ENCODE measurements at places on chromosomes 16 and 17.

DNA sequence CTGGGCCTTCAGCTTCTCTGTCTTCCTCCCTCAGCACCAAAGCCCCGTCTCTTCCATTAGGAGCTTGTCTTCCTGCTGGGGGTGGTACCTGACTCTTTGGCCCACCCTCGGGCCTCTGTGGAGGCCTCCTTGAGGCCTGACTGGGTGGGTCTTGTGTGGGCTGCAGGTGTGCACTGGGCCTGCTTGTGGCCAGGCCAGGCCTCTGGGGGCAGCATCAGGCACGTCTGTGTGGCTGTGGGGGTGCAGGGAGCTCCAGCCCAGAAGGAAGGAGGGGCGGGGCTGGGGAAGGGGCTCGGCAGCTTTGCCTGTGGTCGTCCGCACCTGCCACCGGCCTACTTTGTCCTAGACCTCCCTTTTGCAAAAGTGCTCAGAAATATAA is 7.0 kb downstream of the PIGQ start:
- no peak for DNase-seq

DNA sequence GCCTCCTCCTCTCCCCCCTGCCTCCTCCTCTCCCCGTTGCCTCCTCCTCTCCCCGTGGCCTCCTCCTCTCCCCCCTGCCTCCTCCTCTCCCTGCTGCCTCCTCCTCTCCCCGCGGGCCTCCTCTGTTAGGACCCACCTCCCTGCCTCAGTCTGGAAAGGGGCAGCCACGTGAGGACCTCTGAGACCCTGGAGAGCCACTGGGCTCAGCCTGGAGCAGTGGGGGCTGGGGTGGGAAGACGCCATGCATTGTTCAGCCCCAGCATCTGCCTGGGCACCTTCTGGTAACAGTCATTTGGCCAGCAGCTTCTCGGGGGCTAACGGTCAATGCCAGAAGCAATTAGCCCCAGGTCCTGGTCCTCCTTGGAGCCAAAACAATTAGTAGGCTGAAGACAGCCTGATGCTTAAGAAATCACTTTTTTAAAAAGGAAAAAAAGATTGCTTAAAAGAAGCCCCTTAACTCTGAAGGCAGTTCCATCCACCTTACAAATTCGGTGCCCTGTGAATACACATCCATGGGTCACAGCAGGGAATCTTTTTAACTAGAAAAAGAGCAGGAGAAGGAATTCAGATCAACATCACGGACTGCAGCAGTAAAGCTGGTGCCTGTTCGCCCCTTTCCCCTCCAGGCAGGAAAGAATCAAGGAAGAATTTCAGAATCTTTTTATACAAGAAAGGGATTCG is 29.8 kb downstream of the NXN start:
- no peak for DNase-seq

GRCh38 chr16:14553447-14553846 is 76.6 kb downstream of the PARN start:
- no peak for DNase-seq

GRCh38 chr16:83115491-83116232 is 488.9 kb downstream of the CDH13 start:
- no peak for DNase-seq

- DNase-seq = no peak
Observed at GRCh38 chr17:42555122-42555622, 2.4 kb downstream of the HSD17B1 start.

- DNase-seq = no peak
Observed at GRCh38 chr16:86997058-86997457, 320.1 kb downstream of the C16orf95 start.
